Activated T-helper 17 cell treated with anti-CD3 and anti-CD28 coated beads, Interleukin-2, amount 50 U/mL, for 72 hours (primary cell): ENCODE measurements at places on chromosomes 11 and 22. TPM values are rescaled to one million over a fixed set of nuclear protein-coding genes. Genes with fewer than 3 reads are reported as not detected.

Gene NAALAD2
- total RNA-seq: not detected

DNA sequence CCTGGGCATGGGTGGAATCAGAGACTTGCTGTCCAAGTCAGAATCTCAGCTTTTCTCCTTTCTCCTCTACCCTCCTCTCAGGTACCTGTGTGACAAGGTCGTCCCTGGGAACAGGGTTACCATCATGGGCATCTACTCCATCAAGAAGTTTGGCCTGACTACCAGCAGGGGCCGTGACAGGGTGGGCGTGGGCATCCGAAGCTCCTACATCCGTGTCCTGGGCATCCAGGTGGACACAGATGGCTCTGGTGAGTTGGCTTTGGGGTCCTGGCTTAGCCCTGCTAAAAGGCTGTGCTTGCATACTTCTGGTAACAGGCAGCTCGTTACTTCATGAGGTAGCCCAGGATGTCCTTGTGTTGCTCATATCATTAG, 10.7 kb downstream of the MCM5 start:
- no peak for ATAC-seq

DNA sequence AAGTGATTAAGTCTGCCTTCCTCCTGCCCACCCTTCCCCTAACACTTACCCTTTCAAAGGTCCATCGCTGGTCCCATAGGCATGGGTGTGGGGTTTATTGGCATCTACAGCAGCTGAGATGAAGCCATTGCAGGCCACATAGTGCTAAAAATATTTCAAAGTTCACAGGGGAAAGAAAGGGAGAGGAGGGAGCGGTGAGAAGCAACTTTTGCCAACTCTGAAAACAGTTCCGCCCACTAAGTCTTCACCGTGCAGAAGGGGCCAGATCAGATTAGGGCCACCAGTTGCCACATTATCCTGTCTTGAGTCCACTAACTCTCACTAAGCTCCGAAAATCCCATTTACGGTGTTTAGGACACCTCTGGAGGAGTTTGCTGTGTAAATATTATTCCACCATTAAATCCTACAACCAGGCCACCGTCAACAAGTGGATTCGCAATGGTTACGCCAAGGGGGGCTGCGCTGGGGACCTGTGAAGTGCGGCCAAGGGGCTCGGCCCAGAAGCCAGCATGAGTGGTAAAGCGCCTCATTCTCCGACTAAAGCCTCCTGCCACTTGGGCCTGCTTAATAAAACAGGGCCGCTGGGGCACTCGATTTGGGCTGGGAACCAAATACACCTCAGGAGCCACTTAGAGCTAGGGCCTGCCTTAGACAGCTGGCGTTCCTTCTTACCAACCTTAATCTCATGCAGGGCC, 534.9 kb downstream of the MIAT start:
- ATAC-seq: no peak

- no peak for ATAC-seq
Observed at GRCh38 chr11:10651656-10652361, 41.7 kb downstream of the IRAG1 start.

GRCh38 chr11:7088921-7089320, at the start of gene RBMXL2:
RBMXL2 (plus strand) TSS chr11:7088998; CDS start chr11:7089121, 123 bp downstream.
- ATAC-seq: no peak

Gene HBB
- not detected for total RNA-seq

GRCh38 chr22:38940811-38941384, 16.5 kb upstream of the APOBEC3A start:
- ATAC-seq: peak; percentile 38
